Cardiac septum (tissue), 1 donor: ENCODE measurements at places on chromosomes 16 and 17. TPM values are rescaled to one million over a fixed set of nuclear protein-coding genes. Genes with fewer than 3 reads are reported as not detected.

YBX2 gene
- 1.2 TPM for total RNA-seq

GRIN2A gene
- total RNA-seq: 1.1 TPM

ZNF830 gene
- 8.7 TPM for total RNA-seq

CDH8 gene
- total RNA-seq: 0.38 TPM

METTL26 gene
- total RNA-seq: 47.7 TPM

CCL8 gene
- 1.9 TPM for total RNA-seq

- no peak for DNase-seq
Observed at GRCh38 chr16:3004319-3004718, 8.4 kb upstream of the CLDN9 start.

DNA sequence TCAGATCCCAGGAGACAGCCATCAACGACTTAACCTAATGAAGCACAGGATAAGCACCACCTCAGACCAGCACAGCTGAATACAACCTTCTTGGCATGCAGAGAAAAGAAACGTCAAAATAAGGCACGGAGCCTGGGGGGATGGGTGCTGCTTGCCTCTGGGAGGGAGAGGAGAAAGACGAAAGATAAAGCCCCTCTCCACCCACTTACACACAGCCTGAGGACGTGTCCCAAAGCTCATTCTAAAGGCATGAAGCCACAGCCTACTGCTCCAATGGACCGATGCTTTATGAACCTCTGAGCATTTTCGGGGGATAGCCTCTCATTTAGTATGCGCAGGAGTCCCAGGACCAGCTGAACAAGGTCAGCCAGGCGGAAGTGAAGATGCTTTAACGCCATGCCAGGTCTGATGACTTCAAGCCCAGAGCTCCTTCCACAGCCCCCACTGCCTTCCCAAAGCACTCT is 31.1 kb downstream of the ST3GAL2 start:
- no peak for DNase-seq

DNA sequence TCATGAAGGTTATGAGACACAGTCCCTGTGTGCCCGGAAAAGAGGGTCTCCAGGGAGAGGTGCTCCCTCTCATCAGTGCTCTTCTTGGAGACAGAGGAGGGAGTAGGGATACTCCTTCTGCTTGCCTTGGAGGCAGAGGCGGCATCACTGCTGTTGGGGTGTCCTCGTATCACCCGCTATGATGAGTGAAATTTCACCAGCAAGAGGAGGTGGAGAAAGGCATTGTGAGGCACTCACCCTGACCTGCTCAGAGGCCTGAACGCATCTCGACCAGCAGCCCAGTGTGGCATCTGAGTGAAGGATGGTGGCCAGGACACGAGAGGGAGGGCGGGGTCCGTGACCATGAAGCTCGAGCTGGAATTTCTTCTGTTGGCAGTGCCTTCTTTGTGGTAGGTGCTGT is 222.1 kb upstream of the CHMP6 start:
- no peak for DNase-seq

DNA sequence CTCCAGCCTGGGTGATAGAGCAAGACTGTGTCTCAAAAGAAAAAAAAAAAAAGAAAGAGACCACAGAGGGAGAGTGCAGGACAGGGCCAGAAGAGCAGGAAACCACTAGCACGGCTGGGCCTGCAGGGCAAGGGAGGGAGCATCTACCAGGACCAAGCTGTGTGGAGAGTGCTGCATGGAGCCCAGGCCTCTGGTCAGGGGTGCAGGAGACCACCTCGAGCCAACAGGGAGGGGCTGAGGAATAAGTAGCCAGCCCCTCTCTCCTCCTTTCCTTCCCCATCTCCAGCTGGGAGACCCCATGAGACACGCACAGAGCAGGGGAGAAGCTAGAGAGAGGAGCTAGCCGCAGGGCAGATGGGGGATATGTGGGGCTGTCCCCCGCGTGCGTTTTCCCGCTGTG is 67.0 kb upstream of the DNAH17 start:
- no peak for DNase-seq

DNA sequence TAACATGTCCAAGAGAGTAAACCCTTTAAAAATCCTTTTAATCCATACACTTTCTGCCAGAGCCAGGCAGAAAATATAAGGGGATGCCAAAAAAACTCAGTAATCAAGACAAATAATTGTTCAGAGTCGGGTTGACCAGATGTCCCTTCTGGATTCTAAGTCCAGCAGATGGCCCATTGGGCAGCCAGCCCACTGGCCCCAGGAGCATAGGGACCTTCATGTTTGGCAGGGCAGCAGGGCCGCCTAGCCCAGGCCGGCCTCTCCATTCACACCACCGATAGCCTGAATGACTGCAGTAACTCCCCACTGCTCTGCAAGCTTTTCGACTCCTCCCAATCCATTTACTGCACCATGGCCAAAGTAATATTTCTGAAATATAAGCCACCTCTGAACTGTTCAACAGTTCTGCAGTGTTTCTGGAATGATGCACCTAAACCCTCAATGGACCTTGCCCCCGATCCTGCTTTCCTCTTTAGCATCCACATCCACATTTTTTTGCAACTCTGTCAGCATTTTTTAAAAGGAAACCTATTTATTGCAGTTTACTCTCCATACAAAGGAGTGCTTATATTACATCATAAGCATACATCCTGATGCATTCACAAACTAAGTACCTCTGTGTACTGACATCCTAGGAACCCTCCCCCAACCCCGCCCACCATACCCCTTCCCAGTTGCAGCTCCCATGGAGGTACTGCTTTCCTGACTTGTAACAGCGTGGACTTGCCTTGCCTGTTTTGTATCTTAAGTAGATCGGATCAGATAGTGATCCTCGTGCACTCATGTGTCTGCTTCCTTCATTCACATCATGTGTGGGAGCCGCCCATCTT is 46.4 kb downstream of the LDHD start:
- no peak for DNase-seq

GRCh38 chr17:59826706-59827453 is 65.9 kb downstream of the TUBD1 start:
- DNase-seq: no peak

GRCh38 chr17:6328279-6328678 is 106.6 kb downstream of the AIPL1 start:
- DNase-seq: no peak

GRCh38 chr16:61891460-61891859 is 144.8 kb downstream of the CDH8 start:
- DNase-seq: no peak

- DNase-seq: no peak
Observed at GRCh38 chr17:9767432-9767991, 23.9 kb downstream of the DHRS7C start.

DNA sequence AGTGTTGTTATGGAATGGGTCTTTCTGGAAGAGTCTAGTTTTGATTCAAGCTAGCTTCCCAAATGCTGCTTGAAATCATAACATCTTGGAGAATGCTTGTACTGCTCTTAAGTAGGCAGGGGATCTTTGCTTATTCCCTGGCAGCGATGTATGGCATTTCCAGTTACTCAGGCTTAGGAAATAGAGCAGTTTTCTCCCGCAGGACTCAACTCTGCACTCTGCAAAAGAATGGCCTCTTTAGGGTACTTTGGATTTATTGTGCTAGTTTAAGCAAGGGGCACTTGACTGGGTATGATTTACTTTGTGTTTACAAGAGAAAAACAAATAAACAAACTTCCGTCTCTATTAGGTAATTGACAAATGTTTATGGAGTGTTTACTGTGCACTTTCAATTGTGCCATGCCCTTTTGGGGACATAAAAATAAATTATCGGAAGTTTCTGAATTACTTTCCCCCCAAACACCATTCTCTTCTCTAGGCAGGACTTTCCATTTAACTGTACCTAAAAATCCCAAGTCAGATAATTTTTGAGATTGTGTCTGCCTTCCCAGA is 164.0 kb downstream of the MAP2K6 start:
- DNase-seq: no peak

DNA sequence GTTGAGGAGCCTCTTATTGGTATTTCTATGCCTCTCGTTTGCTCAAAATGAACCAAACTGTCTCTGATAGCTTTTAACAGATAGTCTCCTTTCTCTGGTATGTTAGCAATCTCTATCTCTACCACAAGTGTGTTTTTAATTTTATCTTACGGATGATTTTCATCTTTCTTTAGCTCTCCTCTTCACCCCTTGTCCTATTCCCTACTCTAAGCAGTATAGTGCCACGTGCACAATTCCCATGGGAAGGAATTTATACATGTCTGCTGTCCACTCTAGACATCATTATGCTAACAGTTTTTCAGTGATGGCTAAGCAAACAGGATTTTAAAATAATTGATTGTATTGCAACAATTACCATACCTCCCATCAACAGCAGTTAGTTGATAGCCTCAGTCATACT is 177.3 kb downstream of the CYB561 start:
- no peak for DNase-seq

- no peak for DNase-seq
Observed at GRCh38 chr16:54862529-54862928, 68.1 kb upstream of the IRX5 start.
